A673 (cell line): ENCODE measurements at places on chromosomes 2 and 18.
A peak's percentile ranks its signal among the peaks of the same experiment; 100 is the strongest.

GRCh38 chr18:59005262-59005661, 134.4 kb upstream of the SEC11C start:
- H3K27ac ChIP-seq: peak overlapping the region; percentile 95
- H3K4me3 ChIP-seq: no peak overlapping the region
- no peaks in the 10 kb centered on the region for H3K27me3 ChIP-seq
- H3K4me1 ChIP-seq: peaks cover 62% of the 10 kb centered on the region

DNA sequence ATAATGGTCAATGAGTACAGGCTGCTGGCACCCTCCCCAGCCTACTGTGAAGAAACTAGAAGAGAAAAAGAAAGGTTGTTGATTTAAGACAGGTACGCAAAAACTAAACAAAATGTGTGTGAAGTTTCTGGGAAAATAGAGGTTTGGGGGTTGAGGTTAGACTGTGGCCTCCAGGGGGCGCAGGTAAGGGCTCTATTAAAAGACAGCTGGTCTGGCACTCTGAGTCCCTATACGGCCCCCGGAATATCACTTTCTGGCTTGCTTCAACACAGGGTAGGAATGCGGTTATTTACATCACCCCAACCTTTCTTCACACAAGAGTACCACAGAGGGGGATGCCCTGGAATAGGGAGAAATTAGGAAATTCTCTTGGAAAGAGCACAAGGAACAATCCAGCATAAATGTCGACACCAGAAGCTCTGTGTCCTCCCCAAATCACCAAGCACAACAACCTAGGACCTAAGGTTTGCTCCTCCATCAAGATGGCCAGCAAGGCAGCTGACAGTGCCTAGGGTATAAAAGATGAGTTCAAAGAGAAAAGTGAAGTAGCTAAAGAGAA, 480.8 kb upstream of the KLHL29 start:
- peaks cover 27% of the 10 kb centered on the region for H3K27me3 ChIP-seq
- no peak overlapping the region for H3K27ac ChIP-seq
- H3K4me1 ChIP-seq: no peaks in the 10 kb centered on the region

DNA sequence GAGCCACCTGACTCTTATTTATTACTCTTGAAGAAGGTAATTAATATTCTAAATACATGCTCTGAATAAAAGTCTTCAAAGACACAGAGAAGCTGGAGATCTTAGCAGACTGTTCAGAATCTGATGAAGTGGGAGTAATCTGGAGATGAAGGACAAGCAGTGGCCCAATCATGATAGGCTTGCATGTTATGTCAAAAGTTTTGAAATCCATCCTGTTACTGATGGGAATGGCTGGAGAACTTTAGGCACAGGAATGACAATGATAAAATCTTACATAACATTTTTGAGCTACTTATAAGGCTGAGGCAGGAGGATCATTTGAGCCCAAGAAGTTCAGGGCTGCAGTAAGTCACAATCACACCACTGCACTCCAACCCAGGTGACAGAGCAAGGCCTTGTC, 2.4 kb upstream of the RIF1 start:
- peaks cover 7% of the 10 kb centered on the region for H3K4me1 ChIP-seq
- no peak overlapping the region for H3K4me3 ChIP-seq
- H3K27ac ChIP-seq: no peak overlapping the region
- no peak for DNase-seq
- peaks cover 12% of the 10 kb centered on the region for H3K36me3 ChIP-seq

DNA sequence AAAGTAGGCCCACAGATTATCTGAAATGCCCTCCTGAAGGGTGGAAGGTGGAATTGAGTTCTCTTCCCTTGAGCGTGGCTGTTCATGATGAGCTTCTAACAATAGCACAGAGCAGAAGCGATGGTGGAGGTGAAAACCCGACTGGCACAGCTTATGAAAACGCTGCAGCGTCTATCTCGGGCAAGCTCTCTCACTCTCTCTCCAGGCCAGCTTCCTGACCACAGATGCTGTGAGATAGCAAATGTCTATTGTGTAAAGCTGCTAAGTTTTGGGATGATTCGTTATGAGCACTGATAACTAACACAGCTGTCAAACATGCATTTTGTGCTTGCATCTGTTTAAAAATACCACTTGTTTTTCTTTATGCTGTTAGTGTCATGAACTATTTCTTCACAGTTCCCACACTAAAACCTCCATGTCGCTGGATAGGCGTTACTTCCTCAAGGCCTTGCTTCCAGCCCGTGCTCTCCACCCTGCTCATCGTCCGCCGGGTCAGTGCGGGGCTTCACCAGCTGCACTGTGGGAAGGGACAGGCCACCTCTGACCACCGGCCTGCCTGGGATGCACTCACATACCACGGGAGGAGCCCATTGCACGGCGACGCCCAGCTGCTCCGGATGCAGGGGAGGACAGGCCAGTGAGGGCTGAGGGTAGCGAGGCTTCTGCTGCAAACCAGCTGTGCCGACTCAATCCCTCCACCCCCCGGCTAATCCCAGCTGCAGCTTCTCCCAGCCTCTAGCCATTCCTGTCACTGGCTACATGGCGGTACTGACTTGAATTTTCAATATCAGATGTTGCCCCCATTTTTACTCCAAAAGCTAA, 60.0 kb upstream of the OTOS start:
- H3K4me1 ChIP-seq: no peaks in the 10 kb centered on the region
- H3K27me3 ChIP-seq: peaks cover 24% of the 10 kb centered on the region
- H3K4me3 ChIP-seq: no peak overlapping the region
- DNase-seq: no peak

DNA sequence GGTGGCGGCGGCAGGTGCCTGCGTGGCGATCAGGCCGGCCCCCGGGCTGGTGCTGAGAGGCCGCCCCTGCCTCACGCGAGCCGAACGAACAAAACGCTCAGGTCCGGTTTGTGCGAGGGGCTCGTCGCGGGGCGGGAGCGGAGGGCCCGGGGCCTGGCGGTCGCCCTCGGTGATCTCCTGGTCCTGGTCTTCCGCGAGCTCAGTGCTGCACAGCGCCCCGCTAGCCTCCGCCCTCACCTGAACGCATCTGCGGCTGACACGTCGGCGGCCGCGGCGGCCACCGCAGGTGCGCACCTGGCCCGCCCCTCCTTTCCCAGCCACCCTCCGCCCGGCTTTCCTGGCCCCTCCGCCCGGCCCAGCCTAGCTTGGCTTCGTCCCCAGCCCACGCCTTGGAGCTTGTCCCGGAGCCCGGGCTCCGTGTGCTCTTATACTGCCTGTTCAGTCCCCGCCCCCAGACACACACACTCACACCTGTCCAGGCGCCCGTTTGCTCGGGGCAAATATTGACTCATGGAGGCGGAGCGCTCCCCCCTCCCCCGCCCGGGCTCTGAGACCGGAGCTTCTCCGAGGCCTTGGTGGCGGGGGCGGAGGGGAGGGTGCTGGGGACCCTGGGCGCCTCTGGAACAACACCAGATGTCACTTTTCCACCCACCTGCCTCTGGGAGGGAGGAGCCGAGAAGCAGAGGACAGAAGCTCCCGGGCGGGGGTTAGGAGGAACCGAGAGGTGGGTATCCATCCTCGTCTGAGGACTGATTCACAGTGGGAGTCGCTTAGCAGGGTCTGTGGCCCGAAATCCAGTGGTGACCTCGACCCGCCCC, 8.6 kb upstream of the CRYBA2 start:
- no peak overlapping the region for H3K4me3 ChIP-seq
- H3K4me1 ChIP-seq: peaks cover 15% of the 10 kb centered on the region
- H3K27me3 ChIP-seq: peaks cover 46% of the 10 kb centered on the region
- H3K36me3 ChIP-seq: no peaks in the 10 kb centered on the region
- H3K27ac ChIP-seq: no peak overlapping the region

DNA sequence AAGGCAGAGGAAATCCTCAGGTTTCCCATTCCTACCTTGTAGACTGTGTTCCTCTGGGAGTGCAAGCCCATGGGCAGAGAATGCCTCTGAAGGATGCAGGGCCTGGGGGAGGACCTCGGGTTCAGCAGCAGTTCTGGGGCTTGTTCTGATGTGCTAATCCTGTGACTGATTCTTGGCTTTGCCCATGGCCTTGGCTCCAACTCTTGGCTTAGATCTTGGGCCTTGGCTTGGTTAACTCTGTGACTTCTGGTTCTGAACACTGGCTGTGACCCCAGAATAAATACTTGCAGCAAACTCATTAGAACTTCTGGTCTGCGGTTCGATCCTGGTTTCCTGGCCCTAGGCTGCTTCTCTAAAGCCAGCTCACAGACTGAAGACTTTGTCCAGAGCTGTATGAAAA, 366.9 kb upstream of the ZEB2 start:
- no peak overlapping the region for H3K4me3 ChIP-seq
- no peaks in the 10 kb centered on the region for H3K27me3 ChIP-seq
- no peak for DNase-seq
- no peak overlapping the region for H3K27ac ChIP-seq
- peaks cover 7% of the 10 kb centered on the region for H3K4me1 ChIP-seq

DNA sequence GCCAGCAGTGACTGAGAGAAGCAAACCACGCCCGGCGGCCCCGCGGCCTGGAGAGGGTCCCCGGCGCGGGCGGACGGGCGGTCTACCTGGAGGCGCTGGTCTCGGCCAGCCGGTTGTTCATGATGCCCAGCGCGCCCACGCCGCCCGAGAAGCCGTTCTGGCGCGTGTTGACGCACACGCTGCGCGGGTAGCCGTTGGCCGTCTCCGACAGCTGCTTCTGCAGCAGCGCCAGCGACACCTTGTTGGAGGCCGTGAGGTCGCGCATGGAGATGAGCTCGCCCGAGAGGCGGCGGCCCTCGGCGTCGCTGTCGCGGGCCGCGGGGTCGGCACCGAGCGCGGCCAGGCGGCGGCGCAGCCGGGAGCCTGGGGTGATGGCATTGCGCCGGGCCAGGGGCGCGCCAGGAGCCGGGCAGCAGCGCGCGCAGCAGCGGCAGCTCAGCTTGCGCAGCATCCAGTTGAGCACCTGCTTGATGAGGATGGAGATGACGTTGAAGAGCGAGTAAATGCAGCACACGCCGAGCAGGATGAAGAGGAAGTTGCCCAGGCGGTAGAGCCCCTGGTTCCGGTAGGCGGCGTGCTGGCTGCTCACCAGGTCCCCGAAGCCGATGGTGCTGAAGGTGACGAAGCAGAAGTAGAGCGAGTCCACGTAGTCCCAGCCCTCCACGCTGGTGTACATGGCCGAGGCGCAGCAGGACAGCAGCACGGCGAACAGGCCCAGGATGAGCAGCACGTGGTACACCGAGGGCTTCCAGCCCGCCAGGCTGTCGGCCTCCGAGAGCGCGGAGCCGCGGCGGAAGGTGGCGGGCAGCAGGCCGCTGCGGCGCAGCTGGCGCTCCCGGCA, 118.1 kb downstream of the MSH2 start:
- DNase-seq: peak; percentile 60
- peak overlapping the region; percentile 43 for H3K4me3 ChIP-seq
- H3K4me1 ChIP-seq: peaks cover 9% of the 10 kb centered on the region
- H3K36me3 ChIP-seq: no peaks in the 10 kb centered on the region
- H3K27ac ChIP-seq: no peak overlapping the region

DNA sequence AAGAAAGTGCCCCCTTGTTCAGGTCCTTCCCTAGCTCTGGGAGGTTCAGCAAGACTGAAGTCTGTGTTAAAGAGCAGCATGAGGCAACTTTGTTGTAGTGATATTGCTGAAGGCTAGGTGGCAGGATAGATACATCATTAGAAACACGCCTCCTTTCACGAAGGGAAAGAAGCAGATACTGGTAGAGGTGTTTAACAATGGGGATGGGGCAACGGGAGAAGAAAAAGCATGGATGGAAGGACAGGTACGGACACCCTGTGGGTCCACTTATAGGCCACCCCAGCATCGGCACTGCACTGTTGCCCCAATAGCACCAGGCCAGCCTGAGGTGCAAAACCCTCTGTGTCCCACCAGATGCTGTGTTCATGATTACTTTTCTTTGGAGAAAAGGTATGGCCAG, 3.5 kb upstream of the IGFBP5 start:
- H3K36me3 ChIP-seq: no peaks in the 10 kb centered on the region
- H3K27me3 ChIP-seq: no peaks in the 10 kb centered on the region
- peaks cover 44% of the 10 kb centered on the region for H3K4me1 ChIP-seq
- H3K27ac ChIP-seq: no peak overlapping the region
- no peak overlapping the region for H3K4me3 ChIP-seq

DNA sequence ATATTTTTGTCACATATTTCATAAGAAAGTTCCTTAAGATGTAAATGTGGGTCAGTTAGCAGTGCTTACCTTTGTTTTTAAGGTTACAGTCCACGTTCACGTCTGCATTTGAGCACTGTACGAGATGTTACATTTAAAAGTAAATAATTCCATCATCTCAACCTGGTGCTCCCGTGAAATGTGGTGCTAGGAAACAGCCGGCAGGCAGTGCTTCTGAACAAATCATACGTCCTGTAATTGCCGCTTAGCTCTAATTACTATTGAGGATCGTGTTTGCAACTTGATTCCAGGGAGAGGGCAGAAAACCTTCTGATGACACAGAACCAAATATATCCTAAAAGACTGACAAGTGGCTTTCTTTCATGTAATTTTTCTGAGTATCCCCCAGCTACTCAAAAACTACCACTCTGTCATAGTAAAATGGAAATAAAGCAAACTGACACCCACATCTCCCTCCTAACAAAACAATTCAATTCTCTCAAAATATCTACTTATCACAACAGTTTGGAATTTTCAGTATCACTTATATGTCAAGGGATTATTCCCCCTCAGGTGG, 297.8 kb upstream of the SESTD1 start:
- H3K4me1 ChIP-seq: no peaks in the 10 kb centered on the region
- H3K4me3 ChIP-seq: no peak overlapping the region
- H3K27ac ChIP-seq: no peak overlapping the region
- no peak for DNase-seq

DNA sequence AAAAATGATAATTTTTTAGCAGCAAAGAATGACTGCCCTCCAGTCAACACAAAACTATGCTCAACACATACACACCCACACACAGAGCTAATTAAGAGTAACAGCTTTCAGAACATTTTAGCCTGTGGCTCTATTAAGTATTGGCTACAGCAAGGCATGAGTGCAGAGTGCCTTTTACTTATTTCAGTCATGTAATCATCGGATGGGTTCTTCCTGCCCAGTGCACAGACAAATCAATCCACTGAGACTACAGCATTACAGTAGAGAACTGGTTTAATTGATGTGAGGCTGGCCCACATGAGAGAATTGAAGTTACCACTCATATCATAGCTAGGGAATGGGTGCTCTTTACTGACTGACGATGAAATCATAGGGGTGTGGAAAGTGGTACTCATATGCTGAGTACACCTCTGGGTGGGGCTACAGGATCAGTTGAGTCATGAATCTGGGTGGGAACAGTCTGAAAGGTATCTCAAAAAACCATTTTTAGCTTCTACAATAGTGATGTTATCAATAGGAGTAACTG, 241.0 kb downstream of the FSIP2 start:
- H3K27ac ChIP-seq: no peak overlapping the region
- peaks cover 6% of the 10 kb centered on the region for H3K4me1 ChIP-seq
- no peaks in the 10 kb centered on the region for H3K27me3 ChIP-seq

DNA sequence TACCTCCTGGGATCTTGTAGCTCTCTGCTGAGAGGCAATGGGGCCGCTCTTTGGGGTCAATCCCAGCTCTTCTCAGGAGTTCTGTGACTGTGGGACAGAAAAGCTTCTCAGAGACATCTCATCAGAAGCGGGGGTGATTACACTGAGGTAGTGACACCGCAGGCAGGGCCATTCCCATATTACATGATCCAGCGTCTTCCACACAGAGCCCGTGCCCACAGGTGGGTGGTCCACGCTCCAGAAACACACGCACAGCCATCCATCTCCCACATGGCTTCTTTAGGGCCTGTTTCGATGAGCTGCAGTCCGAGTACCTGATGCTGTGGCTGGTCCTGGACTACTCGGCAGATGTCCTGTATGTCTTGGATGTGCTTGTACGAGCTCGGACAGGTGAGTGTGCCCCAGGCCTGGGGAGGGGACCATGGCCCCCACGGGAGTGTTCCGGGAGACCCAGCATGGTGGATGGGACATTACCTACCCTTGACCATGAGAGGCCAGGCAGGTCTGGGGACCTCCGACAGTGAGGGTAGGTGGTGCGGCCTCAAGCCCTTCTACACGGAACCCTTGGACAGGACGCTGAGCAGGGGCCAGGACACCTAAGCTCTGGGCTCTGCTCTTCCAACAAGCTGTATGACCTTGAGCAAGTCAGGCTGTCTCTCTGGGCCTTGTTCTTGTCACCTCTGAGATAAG, 45.5 kb downstream of the CNGA3 start:
- no peak for DNase-seq
- H3K36me3 ChIP-seq: no peaks in the 10 kb centered on the region
- no peaks in the 10 kb centered on the region for H3K4me1 ChIP-seq
- no peak overlapping the region for H3K4me3 ChIP-seq
